GM12892 (cell line): ENCODE measurements at places on chromosomes 16 and 17.

GRCh38 chr16:72172105-72173034 is at the start of gene PMFBP1:
TSS of gene PMFBP1 (minus strand) at chr16:72172155. CDS start at chr16:72171208, 947 bp downstream.
- DNase-seq = peak; percentile 12

DNA sequence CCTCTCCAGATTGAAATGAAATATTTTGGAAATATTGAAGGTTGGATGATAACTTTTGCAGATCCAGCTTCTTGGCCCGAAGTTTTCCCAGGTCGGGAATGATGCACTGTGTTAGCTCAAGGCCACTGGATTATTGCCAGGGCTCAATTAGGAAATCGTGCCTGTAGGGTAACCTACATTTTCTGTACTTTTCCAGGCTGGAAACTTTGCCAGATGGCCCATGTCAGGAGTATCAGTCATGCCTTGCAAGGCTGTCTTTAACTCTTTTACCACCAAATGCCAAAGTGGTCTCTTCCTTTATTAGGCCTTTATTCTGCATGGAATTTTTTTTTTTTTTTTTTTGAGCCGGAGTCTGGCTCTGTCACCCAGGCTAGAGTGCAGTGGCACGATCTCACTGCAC is 8.9 kb upstream of the SEC14L1 start:
- DNase-seq = no peak

- no peak for DNase-seq
These were observed 105.1 kb downstream of the SDK2 start for GRCh38 chr17:73539166-73539565.

- DNase-seq = no peak
These were observed 16.8 kb upstream of the PHKG2 start for GRCh38 chr16:30731411-30731810.

DNA sequence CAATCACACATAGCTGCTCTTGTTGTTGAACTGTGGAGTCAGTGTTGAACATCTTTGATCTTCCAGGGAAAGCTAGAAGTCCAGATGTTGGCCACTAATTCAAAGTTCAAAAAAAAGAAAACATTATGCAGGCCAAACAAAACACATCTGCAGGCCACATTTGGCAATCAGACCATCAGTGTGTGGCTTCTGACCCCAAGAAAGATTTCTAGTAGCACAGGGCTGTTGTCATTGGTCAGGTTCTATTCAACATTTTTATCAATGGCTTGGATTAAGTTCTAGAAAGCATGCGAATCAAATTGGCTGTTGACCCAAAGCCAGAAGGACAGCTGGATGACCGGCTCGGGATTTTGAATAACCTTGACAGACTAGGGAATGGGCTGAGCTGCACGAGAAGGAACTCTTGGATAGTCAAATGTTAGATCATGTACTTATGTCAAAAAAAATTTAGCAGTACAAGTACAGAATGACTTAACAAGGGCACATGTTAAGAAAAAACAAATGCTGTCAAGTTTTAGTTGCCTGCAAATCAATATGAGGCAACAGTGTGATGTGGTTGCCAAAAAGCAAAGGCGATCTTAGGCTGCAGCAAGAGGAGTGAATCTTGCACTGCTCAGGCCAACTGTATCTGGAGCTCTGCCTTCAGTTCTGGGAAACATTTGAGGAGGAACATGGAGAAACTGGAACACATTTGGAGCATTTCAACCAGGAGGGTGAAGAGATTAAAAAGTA is 187.6 kb downstream of the RGS9 start:
- no peak for DNase-seq

DNA sequence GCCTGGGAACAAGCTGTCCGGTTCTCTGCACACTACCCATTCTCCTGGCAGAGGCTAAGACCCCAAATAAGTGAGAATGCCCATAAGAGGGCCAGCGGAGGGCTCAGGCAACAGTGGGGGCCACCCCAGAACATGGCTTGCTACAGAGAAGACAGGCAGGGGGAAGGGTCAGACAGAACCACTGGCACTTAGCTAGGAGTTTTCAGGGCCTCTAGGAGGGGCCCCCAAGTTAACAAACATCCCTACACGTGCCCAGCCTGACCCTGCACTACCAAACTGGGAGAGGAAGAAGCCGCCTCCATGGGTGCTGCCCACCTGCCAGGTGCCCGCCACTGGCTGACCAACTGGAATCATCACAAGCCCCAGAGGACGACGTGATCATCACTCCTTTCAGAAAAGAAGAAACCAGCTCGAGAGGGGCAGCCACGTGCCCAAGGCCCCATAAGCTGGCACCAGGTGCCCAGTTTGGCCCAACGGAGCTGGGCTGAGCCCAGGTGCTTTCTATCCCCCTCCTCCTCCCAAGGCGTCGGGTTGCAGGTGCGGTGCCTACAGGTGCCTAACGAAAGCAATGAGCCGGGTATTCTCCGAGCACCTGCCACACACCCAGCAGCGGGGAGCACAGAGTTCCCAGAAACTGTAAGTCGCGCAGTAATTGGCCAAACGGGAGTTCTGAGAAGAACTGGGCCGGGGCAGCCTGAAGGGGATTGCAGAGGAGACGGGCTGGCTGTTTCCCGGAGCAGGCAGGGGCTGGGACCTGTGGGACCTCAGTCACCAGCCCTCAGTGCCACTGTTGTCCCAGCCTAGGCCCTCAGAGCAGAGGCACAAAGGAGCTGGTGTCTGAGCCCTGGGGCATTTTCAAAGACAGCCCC is 13.2 kb downstream of the RPH3AL start:
- no peak for DNase-seq

- DNase-seq = no peak
These were observed 151.2 kb upstream of the AXIN2 start for GRCh38 chr17:65712383-65713267.

DNA sequence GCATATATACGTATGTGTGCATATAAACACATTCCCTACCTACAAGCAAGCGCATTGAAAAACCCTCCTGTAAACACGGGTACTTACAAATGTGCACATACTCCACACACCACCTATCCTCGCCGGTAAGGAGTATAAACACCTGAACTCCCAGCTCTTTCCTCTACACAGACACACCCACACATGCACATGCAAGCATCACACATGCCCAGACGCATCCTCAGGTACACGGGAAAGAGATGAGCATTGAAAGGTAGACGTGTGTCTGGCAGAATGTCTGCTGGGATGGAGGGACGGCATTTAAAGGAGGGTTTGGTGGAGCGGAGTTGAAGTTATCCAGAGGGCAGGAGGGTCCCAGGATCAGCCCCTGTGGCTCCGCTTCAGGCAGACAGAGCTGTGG is 4.7 kb upstream of the SMTNL2 start:
- DNase-seq = no peak

GRCh38 chr17:82756166-82756565 is 4.3 kb downstream of the TBCD start:
- DNase-seq = no peak

DNA sequence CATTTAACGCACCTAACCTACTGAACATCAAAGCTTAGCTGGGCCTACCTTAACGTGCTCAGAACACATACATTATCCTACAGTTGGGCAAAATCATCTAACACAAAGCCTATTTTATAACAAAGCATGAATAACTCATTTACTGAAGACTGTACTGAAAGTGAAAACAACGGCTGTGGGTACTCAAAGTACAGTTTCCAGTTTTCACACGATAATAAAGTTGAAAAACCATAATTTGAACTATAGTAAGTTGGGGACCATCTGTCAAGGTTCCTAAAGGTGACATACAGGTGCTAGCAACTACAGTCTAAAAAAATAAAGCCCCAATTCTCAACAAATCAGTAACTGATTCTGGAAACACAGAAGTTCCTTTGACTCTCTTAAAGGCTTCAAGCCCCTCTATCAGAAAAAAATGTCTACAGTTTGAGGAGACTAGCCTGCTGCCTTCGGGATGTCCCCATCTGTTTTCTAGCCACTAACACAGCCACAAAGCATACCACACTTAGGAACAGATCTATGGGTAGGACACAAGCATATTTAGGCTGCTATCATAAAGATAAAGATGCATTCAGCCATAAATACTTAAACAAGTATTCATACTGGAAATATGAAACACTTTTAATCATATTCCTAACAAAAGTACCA is 71.3 kb downstream of the KANSL1 start:
- peak; percentile 29 for DNase-seq

GRCh38 chr17:73972901-73973300 is 230.6 kb upstream of the RPL38 start:
- no peak for DNase-seq

DNA sequence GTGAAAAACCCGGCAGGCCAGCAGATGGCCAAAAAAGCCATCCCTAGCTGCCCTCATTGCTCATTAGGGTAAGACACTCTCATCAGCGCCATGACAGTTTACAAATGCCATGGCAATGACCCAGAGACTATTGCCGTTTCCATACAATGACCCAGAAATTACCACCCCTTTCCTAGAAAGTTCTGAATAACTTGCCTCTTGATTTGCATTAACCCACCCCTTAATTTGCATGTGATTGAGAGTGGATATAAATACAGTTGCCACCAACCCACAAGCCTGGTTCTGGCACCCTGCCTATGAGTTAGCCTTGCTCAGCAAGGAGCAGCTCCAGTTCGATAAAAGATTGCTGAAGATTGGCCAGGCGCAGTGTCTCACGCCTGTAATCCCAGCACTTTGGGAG is 16.1 kb upstream of the C16orf54 start:
- no peak for DNase-seq

GRCh38 chr17:49703557-49704277 is 4.0 kb downstream of the SLC35B1 start:
- no peak for DNase-seq

- no peak for DNase-seq
These were observed 1.3 kb upstream of the CDK5R1 start for GRCh38 chr17:32485261-32486110.

- no peak for DNase-seq
These were observed 4.3 kb upstream of the RANGRF start for GRCh38 chr17:8284126-8284525.

DNA sequence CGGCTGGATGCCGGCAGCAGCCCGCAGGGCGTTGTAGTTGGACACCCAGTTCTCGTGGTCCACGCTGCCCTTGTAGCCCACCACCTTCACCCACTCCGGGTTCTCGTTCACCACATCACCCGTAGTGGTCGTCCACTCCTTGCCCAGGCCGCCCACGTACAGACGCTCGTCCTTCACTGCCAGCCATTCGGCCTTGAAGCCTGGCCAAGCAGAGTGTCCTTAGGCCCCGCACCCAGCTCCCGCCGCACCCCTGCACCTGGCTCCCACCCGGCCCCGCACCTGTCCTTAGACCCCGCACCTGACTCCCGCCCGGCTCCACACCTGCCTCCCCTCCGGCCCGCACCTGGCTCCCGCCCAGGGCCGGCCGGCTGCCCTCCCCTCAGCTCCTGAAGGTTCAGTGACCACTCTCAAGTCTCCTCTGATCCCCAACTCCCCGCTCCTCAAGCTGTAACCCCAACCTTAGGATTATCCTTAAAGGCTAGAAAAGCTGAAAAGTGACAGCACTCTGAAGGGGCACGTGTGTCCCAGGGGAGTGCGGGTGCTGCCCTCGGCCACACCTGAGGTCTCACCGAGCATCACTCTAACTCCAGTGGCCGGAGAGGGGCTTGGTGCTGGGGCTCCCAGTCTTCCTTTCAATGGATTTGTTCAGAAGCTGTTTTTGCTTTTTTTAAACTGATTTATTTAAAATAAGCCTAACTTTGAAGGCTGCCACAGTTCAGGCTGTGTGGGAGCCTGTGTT is 14.4 kb downstream of the CANT1 start:
- no peak for DNase-seq

DNA sequence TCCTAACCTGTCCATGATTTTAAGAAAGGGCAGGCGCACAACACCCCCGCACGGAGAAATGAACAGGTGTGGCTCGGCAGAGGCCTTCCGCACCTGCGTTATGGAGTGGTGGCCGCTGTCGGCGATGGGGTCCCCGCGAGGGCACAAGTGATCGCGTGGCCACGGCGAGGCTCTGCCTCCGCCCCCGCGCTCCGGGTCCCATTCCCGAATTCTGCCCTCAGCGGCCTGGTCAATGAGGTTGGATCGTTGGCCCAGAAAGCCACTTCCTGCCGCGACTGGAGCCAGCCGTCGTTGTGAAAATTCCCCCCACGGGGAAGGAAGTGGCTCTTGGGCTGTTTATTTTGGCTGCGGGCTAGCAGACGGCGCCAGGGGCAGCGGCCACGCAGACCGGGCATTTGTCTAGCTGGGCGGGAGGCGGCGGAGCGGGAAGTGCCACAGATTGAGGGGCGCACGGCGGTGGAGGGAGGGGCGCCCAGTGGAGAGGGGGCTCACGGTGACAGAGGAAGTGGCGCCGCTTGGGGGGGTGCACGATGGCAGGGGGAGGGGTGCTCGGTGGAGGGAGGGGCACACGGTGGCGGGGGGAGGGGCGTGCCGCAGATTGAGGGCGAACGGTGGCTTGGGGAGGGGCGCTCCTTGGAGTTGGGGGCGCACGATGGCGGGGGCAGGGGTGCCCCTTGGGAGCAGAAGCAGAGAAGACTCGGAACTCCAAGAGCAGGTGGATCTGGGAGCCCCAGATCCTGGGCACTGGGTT is 25.0 kb downstream of the MRC2 start:
- no peak for DNase-seq

GRCh38 chr16:6642271-6642670 is 690.4 kb upstream of the RBFOX1 start:
- DNase-seq = no peak

DNA sequence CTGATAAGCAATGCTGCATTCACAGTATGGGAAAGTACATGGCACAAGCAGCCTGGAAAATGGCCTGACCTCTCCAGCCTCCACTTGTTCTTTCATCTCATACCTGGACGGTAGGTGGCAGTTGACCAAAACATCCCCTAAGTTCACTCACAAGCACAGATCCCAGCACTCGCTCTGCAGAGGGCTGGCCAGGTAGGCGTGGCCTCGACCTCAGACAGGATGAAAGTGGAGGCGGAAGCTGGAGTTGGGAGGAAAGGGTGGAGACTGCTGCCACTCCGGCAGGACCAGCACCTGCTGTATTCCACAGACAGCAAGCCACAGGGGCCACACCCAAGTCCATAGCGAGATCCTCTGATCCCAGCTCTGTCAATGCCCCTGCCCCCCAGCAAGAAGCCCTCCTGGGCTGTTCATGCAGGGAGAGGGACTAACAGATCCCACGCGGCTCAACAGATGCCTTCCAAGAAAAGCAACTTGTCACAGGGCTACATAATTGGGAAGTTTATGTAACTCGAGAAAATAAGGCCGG is 31.3 kb downstream of the ZCCHC14 start:
- DNase-seq = peak; percentile 54

- no peak for DNase-seq
These were observed 132.4 kb upstream of the GSE1 start for GRCh38 chr16:85480727-85481101.

DNA sequence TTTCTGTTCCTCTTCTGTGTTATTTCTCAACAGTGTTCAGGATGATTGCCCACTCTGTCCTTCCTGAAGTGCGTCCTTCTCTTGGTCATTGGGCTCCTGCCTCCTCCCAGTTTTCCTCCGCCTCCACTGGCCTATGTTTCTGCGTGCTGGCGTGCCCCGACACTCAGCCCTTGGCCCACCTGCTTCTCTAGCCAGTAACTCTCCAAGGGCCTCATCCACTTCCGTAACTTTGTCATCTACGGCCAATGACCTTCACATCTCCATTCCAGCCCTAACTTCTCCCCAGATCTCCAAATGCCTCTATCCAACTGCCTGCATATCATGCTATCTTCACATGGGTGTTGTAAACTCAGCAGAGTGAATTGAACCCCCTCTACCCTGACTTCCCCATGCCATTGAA is 39.6 kb upstream of the RPL38 start:
- DNase-seq = no peak

GRCh38 chr16:75262104-75262799 is 10.8 kb upstream of the BCAR1 start:
- DNase-seq = no peak

- DNase-seq = no peak
These were observed 89.6 kb downstream of the CDH13 start for GRCh38 chr16:82716361-82716855.

- DNase-seq = no peak
These were observed 89.5 kb downstream of the ABCC1 start for GRCh38 chr16:16038950-16039349.
